ENCODE measurements at places on chromosomes 7 and 10.

GRCh38 chr7:155533827-155534690 lies 12.3 kb downstream of the CNPY1 start:
- no peak for DNase-seq

DNA sequence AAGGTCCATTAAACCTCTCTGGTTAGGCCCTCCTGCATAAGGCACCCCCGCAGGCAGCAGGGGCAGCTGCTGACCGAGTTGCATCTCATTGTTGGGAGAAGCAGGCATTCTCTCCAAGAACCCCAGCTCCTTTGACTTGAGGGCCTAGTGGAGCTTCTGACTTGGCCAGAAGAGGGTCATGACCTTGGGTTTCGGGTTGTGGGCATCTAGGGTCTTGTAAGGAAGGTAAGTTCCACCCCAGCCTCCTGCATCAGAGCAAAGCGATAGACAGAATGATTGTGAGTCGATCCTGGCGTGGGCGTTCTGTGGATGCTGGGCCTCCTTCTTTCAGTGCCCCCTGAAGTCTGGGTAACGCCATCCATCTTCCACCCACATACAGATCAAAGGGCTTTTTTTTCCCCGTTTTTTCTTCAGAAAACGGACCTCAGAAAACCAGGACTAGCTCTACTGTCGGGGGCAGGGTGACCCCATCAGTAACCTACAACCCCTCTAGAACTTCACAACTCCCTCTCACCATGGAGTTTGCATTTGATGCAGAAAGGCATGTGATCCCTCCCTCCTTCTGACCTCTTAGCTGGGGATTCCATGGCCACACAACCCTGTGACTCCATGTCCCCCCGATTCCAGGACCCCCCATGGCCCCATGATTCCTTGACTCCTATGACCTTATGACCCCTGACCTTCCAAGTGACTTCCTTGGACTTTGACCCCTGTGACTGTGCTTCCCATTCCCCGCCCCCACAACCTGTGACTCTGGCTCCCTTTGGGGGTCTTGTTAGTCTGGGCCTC lies 3.0 kb downstream of the SEMA4G start:
- DNase-seq: no peak

DNA sequence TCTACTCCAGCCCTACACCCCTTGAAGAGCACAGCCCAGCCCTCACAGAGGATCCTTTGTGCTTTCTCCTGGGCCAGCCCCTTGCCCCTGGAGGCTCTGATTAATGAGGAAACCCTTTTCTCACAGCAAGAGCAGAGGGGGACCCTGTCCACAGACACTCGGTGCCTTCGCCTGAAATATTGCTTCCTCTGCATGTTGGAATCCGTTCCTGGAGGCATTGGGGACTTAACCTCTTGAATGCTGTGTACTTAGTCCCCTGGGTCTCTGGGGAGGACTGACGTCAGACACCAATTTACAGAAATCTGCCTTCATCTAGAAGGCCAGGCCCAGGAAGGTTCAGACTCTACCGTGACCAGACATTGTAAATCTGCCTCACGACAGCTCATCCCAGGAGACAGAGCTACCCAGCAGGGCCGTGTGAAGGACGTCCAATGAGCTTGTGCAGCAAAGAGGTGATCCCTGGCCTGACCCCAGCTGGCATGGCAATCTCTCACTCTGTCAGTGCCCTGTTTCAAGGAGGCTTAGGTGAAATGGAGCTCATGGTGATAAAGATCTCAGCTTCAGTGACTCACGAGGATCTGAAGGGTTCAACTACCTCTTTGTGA lies 8.1 kb upstream of the TMEM72 start:
- no peak for DNase-seq

DNA sequence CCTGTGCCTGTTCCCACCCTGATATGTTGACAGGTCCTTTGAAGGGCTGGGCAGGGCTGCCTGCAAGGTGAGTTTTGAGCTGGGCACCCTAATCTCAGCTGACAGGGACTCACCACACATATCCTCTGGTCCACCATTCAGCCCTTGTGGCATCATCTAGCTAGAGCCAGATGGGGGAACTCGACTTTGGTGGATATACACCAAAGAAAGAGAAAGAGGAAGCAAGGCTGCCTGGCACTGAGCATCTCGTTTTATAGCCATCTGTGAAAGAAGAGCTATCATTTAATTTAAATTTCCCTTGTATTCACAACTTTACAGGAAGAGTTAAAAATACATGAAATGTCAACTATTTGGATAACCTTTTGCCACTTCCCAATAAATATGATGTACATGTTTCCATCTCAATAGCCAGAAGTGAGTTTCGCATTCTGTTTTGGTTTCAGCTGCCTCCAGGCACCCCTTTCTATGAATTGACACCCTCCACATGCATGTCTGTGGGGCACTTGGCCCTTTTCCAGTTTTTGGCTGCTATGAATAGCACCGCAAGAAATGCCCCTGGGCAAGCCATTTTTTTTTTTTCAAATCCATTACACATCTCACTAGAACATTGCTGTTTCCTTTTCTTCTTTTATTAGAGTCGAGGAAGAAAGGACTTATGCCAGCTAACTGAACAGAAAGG lies 22.9 kb upstream of the GRB10 start:
- DNase-seq: no peak

GRCh38 chr10:88557256-88557655 lies 25.9 kb downstream of the RNLS start:
- no peak for DNase-seq

DNA sequence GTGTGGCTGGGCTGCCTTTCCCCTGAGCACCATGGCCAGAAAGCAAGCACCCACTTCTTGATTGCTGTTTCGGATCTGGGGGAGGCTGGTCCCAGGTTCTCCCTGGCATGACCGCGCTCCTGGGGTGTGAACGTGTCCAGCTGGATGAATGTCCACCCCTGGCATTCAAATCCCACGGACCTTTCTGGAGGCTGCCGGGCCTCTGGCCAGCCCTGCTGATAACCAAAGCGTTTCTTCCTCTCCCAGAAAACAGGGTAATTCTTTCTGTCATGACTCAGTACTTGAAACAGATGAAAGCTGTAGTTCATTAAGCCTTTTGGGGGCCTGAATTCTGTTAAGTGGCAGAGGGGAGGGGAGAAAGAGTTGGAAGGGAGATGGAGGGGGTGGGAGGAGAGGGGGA lies 73.1 kb upstream of the SAMD8 start:
- no peak for DNase-seq

GRCh38 chr10:73902351-73902750 lies 8.6 kb upstream of the PLAU start:
- DNase-seq: no peak

- DNase-seq: no peak
These were observed 225.8 kb upstream of the FAM3C start for GRCh38 chr7:121621937-121622336.

DNA sequence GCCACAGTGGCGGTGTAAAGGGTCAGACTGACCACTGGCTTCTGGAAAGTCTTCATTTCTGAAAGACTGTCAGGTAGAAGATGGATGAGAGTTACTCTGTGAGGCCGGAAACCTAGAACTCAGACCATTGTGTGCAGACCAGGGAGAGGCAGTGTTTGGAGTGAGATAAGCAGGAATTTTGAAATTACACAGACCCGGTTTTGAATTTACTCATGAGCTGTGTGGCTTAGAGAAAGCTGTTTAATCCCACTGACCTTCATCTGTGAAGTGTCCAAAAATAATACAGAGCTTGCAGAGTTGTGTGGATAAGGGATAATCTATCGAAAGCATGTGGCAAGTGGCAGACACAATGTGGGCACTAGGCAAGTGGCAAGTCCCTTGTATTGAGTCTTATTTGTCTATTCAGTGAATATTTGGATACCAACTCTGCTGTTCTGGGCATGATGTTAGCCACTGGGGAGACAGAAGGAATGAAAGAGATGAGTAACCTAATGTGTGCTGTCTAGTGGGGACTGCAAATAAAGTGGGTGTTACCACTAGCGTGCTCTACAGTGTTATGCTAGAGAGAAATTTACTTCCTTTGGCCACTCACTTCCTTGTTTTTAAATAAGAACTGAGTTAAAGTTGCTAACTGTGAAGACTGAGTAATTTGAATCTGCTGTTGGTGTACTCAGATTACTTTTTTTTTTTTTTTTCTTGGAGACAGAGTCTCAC lies 69.4 kb downstream of the KIAA1217 start:
- no peak for DNase-seq

DNA sequence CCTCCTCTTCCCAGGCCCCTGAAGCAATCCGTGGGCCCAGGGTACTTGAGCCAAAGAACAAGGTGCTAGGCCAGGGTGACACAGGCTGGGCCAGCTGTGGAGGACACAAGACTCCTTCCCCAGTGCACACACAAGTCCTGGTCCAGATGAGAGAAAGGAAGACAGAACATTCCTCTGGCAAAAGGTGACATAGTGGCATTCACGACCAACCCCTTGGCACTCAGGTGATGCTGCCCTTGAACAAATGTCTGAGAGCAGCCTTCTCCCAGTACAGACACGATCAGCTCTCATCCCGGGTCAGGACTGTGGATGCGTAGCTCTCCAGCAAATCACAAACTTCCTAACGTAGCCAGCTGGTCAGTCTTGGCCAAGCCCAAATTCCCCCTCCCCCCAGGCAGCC lies 118.5 kb downstream of the OAT start:
- no peak for DNase-seq

DNA sequence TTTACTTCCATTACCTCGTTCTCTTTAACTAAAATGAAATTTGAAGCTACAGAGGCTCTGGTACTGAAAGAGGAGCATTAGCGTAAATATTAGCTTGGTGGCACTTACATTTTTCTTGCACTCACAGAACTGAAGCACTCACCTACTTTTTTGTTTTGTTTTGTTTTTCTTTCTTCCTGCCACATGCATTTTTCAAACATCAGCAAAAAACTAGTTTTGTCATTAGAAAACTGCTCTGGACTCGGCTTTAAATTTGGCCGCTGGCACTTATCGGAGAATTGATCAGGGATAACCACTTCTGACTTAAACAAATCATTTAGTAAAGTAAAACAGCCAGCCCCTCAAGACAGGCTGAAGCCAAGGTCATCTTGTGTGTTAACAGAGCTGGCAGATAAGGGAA lies 216.3 kb downstream of the SFMBT2 start:
- DNase-seq: no peak

GRCh38 chr10:114326795-114327194 lies 77.5 kb downstream of the AFAP1L2 start:
- no peak for DNase-seq

DNA sequence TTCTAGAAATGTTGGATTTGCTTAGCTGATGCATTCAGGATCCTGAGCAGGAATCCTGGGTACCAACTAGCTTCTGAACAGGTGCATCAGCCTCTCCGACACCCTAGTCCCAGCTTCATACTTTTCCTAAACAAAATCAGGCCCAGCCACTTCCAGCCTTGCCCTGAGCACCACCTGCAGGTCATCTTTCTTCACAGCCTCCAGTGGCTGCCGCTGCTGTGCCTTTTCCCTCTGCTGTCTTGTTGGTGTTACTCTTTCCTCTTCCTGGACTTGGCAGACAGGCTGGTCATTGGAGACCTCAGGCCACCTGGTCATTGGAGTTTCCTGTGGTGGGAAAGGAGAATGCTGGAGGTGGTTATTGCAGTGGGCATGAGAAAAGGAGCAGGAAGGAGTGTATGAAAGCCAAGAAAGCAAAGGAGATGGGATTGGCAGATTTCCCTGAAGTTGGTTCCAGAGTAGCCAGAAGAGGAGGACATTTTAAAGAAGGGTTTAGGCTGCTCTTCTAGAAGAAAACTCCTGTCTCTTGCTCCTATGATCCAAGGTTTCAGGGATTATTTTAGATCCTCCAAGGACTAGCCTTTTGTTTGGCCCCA lies 48.2 kb upstream of the NFKB2 start:
- DNase-seq: no peak

GRCh38 chr7:24755541-24756407 lies 1.5 kb downstream of the GSDME start:
- DNase-seq: no peak

- DNase-seq: no peak
These were observed 465 bp upstream of the NPY start for GRCh38 chr7:24283554-24283896.

DNA sequence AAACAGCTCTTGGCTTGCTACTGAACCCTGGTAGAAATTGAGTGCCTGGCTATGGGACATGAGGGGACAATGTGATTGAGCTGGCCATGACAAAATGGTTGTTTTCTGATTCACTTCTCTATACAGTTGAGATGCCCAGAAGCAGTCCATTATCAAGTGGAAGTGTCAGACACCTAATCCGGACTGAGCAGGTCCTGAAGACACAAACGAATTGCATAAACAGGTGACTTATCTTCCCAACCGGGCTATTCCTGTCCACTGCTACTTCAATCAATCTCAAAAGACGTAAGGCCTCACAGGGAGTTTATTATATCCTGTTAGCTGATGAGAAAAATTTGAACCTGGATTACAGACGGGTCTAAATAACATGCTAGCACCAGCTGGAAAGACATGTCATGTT lies 105.5 kb upstream of the WAC start:
- DNase-seq: no peak

GRCh38 chr10:16828701-16829175 lies 11.5 kb upstream of the RSU1 start:
- DNase-seq: no peak

DNA sequence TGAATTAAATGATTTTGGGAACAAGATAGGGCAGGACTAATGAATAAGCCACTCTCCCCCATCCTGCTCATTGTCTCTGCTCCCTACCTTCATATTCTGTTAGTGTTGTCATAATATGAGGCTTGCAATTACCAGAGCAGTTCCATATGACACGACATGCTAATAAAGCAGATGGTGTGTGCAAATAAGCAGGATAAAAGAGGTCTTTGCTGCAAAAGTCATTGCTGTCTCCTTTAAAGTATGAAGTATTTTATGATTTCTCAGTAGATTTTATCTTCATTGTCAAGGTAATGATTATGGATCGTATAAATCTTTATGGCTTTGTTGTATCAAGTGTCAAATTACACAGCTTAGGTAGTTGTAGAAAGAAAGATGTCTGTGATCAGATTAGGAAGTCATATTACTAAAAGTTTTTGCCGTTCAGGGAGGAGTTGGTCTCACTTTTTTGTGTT lies 114.8 kb downstream of the SDK1 start:
- DNase-seq: no peak

GRCh38 chr10:60810437-60811182 lies 32.3 kb downstream of the CDK1 start:
- DNase-seq: no peak

GRCh38 chr7:112453505-112454171 lies 3.4 kb downstream of the IFRD1 start:
- DNase-seq: no peak

DNA sequence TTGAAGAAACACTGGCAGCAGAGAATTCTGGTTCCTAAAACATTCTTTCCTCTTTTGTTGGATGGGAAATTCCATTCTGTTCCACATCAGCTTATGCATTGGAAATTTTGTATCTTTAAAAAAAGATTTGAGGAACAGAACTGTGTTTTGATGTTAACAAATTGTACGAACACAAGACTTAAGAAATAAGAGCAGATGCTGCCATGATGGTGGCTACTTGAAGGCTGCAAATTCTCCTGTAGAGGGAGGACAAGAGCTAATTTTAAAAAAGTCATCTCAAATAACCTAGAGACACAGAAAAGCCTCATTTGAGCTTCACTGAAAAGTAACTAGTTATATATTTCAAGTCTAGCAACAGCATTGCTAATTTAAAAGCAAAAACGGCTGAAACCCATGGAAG lies 29.8 kb downstream of the NDUFB2 start:
- no peak for DNase-seq
